ENCODE measurements at places on chromosomes 2 and 18. TPM values are rescaled to one million over a fixed set of nuclear protein-coding genes. Genes with fewer than 3 reads are reported as not detected.

SERPINB13 gene
- total RNA-seq = not detected

FBXO15 gene
- 0.73 TPM for total RNA-seq

SETBP1 gene
- 3.3 TPM for total RNA-seq

REG3G gene
- not detected for total RNA-seq

COX5B gene
- 166 TPM for total RNA-seq

ALPI gene
- not detected for total RNA-seq

RAX gene
- not detected for total RNA-seq

BOK gene
- total RNA-seq = 13.4 TPM

Data from smooth muscle cell of the pulmonary artery (primary cell).